Ovary (tissue), 10 donors: ENCODE measurements at places on chromosomes 1 and 21.

- no peak for DNase-seq
Measured at GRCh38 chr1:64579767-64580166, 109.8 kb downstream of the CACHD1 start.

- DNase-seq = no peak
Measured at GRCh38 chr21:38811257-38811656, 5.5 kb downstream of the ETS2 start.

DNA sequence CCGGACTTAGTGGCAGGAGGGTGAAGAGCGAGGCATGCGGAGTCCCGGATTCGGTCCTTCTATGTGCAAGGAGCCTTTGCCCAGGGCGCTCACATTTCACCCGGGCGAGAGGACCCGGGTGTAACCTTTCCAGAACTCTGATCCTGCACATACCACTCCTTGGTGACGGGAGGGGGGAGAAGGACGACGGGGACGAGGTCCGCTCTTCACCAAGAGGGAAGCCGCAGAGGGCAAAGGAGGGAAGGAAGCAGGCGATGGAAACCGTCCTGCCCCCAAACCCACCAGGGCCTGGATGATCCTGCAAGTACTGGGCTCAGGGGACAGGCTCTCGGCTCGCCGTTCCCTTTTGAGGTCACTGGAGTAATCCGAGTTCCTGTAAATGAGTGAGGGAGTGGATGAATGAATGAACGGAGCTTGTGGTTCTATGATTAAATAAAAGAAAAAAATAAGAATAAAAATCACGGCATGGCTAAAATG lies 993 bp downstream of the SYPL2 start:
- no peak for DNase-seq

GRCh38 chr1:42943166-42943565 lies 15.5 kb downstream of the SLC2A1 start:
- no peak for DNase-seq

- DNase-seq = no peak
Measured at GRCh38 chr1:199020904-199021303, 382.1 kb downstream of the PTPRC start.

DNA sequence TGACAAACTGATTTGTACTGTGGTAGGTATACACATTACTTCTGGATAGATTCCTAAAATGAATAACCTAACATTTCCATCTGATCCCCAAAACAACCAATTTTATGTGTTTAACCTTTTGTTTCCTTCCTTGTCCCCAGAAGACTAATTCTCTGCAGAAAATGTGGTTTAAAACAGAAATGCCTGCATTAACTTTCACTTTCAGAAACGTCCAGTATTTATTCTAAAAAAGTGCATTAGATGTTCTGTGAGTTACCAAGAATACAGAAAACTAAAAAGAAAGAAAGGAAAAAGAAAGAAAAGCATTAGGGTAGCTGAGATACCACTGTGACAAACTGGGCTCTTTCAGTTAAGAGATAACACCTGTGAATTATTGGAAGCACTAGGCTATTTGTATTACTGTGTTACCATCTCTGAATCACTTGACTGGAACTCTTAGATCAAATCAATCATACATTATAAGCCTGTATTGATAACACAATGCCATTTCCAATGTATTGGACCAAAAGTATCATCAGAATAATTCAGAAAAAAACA lies 177.7 kb downstream of the NCAM2 start:
- DNase-seq = no peak

DNA sequence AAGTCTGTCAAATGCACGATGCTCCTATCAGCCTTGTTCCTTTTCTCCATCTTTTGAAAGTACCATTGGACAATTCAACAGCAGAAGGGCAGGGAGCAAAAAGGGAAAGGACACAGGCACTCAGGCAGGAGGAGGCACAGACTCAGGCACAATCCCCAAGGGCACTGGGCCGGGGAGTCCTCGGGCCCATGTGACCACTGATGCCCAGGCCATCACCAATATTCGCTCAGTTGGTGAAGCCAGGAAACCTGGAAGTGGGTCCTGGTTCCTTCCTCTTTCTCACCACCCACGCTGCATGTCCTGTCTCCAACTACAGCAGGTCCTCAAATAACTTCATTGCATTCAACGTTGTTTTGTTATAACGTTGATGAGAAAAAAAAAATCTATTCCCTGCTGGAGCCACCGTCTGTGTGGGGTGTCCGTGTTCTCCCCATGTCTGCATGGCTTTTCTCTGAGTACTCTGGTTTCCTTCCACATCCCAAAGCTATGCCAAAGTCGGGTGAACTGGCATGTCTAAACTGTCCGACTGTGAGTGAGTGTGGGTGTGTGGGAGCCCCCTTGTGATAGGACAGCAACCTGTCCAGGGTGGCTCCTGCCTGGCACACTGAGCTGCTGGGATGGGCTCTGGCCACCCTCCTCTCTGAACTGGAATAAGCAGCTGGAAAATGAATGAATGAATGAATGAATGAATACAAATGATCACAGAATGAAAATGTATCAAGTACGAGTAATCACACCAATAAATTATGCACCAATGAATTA lies 12.5 kb downstream of the NID1 start:
- peak; percentile 9 for DNase-seq

- DNase-seq = no peak
Measured at GRCh38 chr1:181794332-181794731, 267.2 kb downstream of the ZNF648 start.

DNA sequence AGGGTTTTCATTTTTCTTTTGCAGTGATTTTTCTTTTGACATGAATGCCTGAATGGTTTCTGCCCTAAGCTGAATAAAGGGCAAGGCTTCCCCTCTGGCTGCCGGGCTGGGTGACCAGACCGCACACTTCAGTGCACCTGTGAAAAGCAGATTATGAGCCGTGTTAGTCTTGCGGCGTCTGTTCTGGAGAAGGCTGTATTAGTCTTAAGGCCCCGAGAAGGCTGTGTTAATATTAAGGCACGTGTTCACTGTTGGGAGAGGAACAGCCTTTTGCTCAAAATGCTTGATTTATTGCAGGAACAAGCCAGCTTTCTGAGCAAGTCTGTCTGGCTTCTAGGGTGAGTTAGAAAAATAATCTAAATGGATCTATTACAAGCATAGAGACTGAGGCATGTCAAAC lies 54.7 kb upstream of the DNAH14 start:
- DNase-seq = no peak

- DNase-seq = no peak
Measured at GRCh38 chr1:210757677-210758076, 376.3 kb downstream of the KCNH1 start.

DNA sequence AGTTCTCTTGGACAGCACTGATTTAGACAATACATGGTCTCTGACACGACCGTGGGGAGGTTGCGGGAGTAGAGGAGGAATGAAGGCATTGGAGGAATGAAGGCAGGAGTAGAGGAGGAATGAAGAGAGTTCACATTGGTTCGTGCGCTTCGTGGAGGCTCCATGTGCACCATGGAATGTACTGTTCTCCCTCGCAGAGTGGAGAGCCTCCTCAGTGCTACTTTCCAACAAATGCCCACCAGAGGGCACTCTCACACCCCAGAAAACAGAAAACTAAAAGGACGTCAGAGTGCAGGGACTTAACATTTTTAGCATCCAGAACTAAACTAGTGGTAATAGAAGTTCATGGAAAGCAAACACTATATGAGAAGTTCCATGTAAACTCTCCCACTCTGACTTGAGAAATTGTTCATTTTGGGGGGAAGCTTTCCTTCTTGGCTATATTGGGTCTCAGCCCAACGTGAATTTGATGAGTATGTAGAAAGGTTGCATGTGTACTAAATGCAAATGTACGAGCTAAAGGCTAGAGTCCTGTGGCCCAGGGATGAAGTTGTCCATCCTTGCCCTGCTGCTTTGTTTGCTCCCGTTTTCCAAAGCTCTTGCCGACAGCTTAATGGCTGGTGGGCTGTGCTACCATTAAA lies 211.6 kb downstream of the LMX1A start:
- no peak for DNase-seq

DNA sequence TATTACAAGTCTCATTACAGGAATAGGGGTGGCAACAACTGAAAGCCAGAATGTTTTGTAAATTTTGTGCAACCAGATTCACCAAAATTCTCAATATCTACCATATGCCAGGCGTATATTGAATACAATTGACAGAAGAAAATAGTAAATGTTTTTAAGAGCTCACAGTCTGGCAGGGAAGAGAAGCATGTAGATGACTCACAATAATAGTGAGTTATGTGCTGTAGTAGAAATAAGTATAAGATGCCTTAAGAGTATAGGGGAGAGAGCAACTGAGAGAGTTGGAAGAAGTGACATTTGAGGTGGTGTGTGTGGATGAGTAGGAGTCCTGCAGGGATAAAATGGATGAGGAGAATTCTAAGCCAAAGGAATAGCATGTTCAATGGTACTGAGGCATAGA lies 170.5 kb upstream of the FGGY start:
- DNase-seq = no peak

DNA sequence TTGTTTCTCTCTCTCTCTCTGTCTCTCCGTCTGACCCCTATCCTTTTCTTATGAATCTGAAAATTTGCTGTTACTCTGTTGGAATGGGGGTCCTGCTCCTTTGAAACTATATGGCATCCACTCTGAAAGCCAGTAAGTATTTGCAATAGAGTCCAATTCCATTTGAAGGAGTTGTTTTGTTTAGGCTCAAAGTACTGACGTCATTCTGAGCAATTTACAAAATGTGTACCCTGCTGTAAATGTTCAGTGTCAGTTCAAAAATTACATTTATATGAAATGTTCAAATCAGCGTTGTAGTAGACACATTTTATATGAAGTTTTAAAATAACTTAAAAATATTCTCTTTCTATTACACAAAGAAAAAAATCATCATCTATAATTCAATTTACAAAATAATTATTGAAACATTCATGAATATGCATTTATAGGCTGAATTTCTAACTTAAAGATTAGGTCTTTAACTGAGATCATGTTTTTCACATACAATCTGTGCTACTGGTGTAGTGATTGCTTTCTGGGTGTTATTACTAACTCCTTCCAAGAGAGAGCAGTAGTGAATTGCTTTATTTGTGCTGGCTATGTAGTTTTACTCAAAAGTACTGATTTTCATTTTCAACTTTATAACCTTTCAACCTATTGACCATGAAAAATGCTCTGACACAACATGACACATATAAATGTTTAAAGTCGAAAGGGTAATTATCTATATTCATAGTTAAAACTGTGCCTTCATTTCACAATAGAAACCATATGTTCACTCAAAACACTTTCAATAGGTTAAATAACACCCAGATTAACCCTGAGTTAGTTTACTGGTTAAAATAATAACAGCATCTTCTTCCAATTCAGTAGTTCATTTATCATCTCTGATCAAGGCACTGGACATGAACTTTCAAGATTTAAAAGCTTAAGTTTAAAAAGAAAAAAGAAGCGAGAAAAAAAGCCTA lies 253.1 kb upstream of the ADGRL4 start:
- no peak for DNase-seq

GRCh38 chr1:173422456-173422976 lies 54.6 kb upstream of the PRDX6 start:
- no peak for DNase-seq

- DNase-seq = no peak
Measured at GRCh38 chr1:58497499-58497898, 49.0 kb downstream of the OMA1 start.

DNA sequence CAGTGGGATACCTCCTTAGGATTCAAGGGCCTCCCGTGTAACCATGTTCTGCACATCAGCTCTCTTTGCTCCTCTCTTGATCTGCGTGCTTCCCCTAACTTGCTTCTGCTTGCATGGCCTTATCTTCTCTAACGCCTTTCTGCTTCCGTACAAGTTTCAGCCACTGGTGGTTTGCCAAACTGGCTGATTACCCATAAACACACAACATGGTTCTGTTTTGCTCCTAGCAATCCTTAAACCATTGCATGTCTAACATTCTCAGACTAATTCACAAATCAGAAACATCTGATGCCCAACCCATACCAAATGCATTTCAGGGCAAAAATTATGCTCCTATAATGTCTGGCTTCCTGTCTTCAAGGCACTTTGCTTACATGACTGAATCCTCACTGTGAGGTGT lies 166.4 kb downstream of the PBX1 start:
- DNase-seq = no peak

GRCh38 chr1:175197531-175197930 lies 5.0 kb upstream of the KIAA0040 start:
- no peak for DNase-seq

GRCh38 chr1:183219616-183220009 lies 33.5 kb downstream of the LAMC2 start:
- DNase-seq = no peak

DNA sequence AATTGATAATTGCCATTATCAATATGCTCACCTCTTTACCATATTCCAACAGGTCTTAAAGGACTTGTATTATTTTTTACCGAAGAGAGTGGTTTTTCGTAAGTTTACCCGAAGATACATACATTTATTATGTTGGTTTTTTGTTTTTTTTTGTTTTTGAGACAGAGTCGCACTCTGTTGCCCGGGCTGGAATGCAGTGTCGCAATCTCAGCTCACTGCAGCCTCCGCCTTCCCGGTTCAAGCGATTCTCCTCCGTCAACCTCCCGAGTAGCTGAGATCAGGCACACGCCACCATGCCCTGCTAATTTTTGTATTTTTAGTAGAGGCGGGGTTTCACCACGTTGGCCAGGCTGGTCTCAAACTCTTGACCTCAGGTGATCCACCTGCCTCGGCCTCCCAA lies 30.8 kb downstream of the NR5A2 start:
- no peak for DNase-seq

DNA sequence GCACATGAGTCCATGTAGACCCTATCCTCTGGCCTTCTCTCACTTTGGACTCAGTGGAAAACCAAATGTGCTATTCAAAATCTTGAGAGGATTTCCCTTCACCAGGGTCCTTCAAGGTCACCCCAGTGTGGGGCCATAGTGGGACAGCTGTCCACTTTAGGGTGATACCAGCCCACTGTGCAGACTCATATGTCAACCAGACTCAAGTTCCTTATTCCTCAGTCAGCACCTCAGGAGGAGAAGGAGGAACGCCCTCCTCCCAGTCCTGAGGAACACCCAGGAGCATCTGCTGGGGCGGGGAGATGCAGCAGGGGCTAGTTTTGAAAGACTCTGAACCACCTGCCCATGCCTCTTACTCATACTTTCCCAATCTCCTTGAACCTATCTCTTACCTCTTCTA lies 340.9 kb downstream of the MATN1 start:
- peak; percentile 8 for DNase-seq

DNA sequence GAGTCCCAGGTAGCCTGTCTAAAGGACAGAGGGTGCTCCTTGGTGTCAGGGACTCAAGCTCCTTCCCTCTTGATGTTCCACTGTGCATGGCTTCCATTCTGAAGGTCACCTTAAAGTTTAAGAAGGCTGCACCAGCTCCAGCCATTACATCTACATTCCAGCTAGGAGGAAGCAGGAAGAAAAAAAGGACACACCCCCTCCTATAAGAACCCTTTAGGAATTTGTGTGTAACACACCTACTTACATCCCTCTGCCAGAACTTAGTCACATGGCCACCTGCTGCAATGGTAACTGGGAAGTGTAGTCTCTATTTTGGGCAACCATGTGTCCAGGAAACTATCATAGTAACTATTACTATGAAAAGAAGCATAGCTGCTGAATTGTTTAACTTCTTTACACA lies 161.6 kb upstream of the KLHDC7A start:
- DNase-seq = no peak

- no peak for DNase-seq
Measured at GRCh38 chr1:163166886-163167555, 35.7 kb downstream of the RGS5 start.

GRCh38 chr1:187959062-187959461 lies 1130.3 kb downstream of the PLA2G4A start:
- no peak for DNase-seq
